ENCODE measurements at places on chromosomes 2 and 18.

GRCh38 chr18:49178321-49178720 is 227.6 kb upstream of the SMAD7 start:
- DNase-seq = no peak

- DNase-seq = no peak
Observed at GRCh38 chr2:37625796-37626571, 45.5 kb downstream of the CDC42EP3 start.

DNA sequence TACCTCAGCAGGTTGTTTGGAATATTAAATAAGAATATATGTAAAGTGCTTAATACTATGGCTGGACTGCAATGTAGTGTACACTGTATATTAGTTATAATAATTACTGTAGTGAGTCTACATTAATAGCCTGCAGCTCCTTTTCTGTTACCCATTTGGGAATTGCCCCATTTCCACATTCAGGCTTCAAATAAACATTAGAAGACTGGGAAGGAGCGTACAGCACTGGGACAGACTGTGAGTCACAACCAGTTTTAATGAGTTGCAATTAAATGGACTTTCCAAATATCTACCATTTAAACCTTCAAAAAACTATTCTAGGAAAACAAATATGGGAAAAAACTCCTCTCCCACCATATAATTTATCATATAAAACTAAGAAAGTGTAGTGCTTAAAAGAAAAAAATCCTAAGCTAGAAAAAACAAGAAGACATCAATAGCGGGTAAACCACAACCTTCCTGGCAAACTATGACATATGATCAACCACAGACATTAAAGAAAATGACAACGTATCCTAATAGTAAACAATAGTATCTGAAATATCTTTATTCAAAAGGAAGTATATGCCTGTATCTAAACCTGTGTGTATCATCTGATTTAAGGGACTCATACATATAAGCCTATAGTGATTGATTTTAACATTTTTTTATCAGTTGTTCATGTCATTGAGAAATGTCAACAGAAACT is 86.1 kb downstream of the TRIP12 start:
- peak; percentile 71 for DNase-seq

DNA sequence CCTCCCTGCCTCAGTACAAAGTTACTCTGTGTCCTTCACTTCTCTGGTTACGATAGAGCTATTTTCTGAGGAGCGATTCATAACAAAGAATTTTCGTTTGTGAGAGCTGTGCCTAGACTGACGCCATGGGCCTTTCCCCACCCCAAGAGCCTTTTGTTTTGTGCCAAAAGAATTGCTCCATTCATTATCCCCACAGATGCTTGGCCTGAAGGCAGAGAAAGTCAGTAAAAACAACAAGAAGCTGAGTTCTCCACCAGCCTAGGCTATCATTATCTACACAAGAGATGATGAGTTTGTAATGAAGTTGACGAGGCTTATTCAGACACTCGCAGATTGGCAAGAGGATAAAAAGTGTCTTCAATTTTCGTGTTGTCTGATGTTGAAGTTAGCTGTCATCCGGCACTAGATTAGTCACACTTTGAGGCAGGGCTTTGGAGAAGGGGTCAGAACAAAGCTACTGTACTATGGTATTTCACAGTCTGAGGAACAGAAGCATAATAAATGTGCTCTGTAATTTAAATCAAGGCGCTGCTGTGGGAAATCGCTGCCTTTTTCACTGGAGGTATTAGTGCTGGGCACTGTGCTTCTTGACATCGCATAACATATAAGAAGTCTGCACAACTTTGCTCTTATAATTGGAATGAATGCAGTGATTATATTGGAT is 278.4 kb upstream of the FIGN start:
- DNase-seq = peak; percentile 14

GRCh38 chr18:49018554-49019445 is 68.0 kb upstream of the SMAD7 start:
- no peak for DNase-seq

- DNase-seq = no peak
Observed at GRCh38 chr18:65468881-65469280, 281.9 kb upstream of the CDH7 start.

DNA sequence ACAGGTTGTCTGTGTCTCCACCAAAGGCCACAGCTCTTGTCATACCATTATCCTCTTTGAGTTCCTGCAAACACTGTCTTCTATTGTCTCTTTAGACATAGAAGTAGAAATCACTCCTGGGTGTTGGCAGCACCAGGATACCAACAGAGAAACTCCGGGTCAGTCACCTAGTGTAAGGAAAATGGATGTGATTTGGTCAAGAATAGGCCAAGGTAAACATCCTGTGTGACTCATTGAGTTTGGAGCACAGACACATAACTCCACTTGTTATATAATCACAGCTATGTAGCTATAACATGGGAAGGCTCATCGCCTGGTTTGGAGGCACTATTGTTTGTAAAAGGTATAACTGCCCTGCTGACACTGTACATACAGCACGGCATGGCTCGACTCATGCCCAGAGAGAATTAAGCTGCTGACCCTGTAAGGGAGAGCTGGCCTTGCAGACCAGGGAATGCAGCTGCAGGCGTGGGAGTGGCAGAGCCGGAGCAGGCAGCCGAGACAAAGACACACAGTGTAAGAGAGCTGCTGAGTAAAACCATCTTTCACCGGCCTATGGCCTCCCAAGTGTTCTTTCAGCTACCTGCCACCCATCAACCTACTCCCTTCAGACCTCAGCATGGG is 3.4 kb upstream of the TXNL1 start:
- peak; percentile 76 for DNase-seq

DNA sequence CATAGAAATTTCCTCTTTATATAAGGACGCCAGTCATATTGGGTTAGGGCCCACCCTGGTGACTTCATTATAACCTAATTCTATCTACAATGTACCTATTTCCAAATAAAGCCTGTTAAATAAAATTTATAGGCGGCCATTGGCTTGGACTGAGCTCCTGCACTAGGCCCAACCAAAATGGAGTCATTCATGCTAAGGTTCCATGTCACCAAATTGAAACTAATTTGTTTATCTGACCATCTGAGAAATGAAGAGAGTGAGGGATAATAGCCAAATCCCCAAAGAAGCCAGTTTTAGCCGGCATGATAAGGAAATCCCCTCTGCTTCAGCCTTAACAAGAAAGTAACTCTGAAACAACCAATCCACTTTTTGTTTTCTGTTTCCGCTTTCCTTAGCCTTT is 7.2 kb upstream of the DYM start:
- DNase-seq = no peak

DNA sequence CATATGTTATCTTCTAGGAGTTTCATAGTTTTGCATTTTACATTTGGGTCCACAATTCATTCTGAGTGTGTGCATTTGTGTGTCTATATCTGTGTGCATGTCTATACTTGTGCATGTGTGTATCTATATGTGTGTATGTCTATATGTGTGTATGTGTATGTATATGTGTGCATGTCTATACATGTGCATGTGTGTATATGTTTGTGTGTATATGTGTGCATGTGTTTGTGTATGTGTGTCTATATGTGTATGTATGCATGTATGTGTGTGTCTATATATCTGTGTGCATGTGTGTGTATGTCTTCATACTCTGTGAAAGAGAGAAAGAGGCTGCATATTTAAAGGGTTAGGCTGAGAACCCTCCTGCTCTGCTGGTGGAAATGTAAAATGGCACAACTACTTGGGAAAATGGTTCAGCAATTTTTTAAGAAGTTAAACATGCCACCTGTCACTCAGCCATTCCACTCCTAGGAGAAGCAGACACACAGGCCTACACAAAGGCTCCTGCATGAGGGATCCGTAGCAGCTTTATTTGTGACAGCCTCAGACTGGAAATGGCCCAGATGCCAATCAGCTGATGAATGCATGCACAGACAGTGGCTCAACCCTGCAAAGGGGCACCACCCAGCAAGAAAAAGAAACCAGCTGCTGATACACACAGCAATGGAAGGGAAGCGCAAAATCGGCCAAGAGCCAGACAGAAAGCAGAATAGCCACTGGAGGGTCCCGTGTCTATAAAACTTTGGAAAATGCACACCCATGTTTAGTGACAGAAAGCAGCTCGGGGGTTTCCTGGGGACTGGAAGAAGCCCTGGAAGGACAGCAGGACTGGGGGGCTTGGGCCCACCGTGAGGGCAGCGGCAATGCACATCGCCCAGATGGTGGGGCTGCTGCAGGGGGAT is 146.8 kb downstream of the SEPTIN10 start:
- DNase-seq = peak; percentile 80

DNA sequence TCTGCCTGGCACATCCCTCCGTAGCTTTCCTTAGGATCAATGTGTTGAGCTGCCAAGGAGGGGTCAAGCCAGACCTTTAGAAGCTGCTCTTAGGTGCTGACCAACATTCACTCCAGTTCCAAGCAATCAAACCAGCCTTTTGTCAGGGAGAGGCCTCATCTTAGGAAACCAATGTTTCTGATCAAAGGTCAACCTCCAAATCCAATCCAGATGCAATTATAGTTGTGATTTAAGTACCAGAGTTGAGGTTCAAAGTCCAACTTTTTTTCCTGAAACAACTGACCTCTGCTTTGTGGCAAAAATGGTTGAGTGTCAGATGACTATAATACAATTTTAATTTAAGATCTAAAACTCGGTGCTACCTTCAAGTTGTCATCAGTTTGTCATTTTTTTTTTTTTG is 303.4 kb downstream of the ALK start:
- DNase-seq = no peak

GRCh38 chr18:29250843-29251242 is 1073.9 kb upstream of the CDH2 start:
- no peak for DNase-seq

- no peak for DNase-seq
Observed at GRCh38 chr2:43074592-43075053, 151.8 kb downstream of the ZFP36L2 start.

DNA sequence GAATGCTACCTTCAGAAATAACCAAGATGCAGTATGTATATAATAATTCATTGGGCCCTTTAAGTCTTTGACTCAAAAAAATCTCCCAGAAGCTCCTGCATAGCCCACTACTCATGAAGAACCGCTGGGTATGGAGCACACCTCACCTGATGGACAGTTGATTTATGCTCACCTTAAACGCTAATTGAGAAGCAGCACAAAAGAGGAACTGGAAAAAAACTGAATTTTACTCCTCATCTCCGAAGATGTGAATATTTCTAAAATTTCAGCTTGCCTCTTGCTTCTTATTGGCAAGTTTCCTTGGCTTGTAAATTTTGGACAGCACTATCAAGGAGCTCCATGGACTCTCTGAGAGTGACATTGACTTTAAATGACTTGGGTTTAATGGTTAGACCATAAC is 5.5 kb downstream of the CYP1B1 start:
- no peak for DNase-seq

- DNase-seq = no peak
Observed at GRCh38 chr18:62723666-62724281, 8.4 kb downstream of the PHLPP1 start.

DNA sequence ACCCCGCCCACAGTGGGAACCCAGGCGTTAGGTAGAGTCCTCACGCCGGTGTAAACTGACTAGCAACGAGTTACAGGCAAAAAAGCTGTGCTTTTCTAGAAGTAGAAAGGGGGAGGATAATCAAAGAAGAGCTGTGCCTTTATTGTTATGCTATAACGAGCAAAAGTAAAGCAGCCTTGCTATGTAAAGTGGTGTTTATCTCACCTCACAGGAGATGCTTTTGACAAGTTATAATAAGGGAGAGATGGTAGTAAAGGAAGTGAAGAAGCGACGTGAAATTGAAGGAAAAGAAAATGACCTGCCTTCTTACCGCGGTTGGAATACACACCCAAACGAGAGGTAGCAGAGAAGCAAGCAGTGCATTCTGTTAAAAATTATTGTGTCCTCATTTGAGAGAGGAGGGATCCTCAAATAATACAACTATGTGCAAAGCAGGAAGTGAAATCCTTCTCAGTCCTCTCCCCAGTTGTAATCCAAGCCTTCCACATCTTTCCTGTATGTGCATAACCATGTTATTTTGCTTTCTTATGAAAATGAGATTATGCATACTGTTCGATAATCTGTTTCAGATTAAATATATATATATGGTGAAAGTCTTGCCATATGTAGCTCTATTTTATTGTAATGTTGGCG is 962 bp downstream of the TANK start:
- DNase-seq = peak; percentile 12

GRCh38 chr2:169928463-169928864 is 101.2 kb downstream of the UBR3 start:
- DNase-seq = peak; percentile 33

GRCh38 chr2:241897231-241897916 is 27.8 kb downstream of the RTP5 start:
- DNase-seq = no peak

GRCh38 chr2:96866986-96867755 is 2.7 kb downstream of the SEMA4C start:
- DNase-seq = no peak

GRCh38 chr18:37452015-37452414 is 113.6 kb downstream of the CELF4 start:
- no peak for DNase-seq

DNA sequence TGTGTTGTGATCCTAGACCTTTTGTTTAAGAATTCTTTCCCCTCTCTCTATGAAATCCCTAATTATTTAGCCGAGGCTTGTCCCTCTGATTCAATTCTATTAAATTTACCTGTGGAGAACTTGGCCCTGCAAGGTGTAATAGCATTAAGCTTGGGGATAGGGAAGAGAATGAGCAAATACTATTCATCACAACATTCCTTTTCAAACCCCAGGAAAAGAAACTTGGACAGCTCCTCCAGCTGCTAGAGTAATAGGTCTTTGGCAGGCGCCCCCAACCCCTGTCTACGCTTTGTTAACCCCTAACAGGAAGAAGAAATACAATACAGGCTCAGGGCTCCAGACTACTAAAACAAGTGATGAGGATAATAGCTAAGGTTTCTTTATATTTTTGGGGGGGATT is 957.0 kb downstream of the CPS1 start:
- no peak for DNase-seq

DNA sequence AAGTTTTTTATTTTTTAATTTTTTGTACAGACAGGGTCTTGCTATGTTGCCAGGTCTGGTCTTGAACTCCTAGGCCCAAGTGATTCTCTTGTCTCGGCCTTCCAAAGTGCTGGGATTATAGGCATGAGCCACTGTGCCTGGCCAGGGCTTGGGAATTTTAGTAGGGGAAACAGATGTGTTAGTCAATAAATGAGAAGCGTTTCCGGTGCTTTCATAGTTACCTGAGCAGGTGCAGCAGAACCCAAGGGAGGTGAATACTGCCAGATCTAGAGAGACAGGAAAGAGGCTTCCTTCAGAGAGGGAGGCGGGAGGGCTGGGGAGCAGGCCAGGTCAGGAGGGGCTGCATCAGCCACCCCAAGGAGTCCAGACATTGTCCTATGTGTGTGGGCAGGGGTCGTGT is 30.5 kb upstream of the IMPA2 start:
- no peak for DNase-seq

GRCh38 chr2:151886241-151886640 is 58.0 kb upstream of the ARL5A start:
- no peak for DNase-seq

DNA sequence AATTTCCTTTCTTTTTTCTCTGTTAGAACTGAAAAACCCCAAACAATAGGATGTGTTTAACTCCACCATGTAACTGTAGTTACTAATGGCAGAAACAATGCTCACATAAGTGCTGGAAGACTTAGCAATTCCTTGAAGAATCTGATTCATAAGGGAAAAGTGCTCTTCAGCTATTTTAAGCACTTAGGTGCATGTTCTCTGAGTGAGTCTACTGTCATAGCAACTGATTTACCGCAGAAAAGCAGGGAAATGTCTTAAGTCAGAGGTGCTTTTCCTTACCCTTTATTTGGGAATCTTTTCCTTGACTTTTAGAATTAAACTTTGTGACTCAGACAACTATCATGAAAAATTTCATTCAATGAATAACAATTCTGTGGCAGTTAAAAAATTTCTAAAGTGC is 65.4 kb upstream of the NABP1 start:
- peak; percentile 97 for DNase-seq

- DNase-seq = no peak
Observed at GRCh38 chr2:229205704-229206103, 65.4 kb downstream of the PID1 start.

GRCh38 chr2:100425573-100426383 is 8.3 kb upstream of the CHST10 start:
- DNase-seq = no peak

Data from M059J (cell line).